ENCODE measurements at places on chromosomes 2 and 18.

DNA sequence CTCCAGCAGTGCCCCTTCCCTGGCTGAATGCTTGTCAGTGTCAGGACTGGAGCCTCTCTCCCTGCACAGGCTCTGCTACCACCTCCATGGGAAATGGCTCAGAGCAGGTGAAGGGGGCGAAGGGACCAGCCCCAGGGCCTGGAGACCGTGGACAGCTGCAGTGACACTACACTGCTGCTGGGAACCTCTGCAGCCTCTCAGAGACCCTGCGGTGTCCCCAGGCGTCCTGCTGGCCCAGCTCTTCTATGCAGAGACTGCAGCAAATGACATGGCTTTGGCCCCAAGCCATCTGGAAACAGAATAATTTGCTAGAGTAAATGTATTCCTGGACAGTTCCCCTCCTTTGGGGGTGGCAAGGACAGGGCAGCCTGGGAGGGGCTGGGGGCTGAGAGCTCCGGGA, 53.2 kb downstream of the CIB4 start:
- no peak for DNase-seq

GRCh38 chr2:217610401-217610814, 392.4 kb downstream of the TNS1 start:
- DNase-seq = no peak

GRCh38 chr2:69499966-69500365, 62.7 kb upstream of the NFU1 start:
- DNase-seq = no peak

GRCh38 chr2:119590873-119591272, 46.6 kb downstream of the CFAP221 start:
- DNase-seq = no peak

GRCh38 chr2:43165378-43166069, 60.9 kb downstream of the ZFP36L2 start:
- no peak for DNase-seq

DNA sequence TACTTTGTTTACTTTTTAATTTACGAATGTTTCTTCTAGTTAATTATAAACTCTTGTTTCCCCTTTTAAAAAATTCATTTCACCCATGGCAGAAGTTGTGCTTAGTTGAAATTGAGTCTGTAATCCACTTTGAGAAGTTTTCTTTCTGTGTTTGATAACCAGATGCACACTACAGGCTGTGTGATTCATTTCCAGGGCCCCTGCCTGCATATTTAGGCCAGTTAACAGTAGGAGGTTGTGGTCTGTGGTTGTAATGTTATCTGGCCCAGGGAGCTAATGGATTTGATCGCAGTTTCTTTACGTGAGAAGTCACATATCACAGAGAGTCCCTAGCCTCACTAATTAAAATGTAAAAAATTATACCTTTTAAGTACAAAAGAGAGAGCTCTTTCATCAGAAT, 3.3 kb downstream of the CDH7 start:
- peak; percentile 95 for DNase-seq

GRCh38 chr2:24107-24506, 22.2 kb downstream of the FAM110C start:
- no peak for DNase-seq

GRCh38 chr18:2918761-2919550, 72.2 kb downstream of the EMILIN2 start:
- no peak for DNase-seq

- no peak for DNase-seq
These were observed 1045.5 kb upstream of the NXPH2 start for GRCh38 chr2:139825726-139826125.

DNA sequence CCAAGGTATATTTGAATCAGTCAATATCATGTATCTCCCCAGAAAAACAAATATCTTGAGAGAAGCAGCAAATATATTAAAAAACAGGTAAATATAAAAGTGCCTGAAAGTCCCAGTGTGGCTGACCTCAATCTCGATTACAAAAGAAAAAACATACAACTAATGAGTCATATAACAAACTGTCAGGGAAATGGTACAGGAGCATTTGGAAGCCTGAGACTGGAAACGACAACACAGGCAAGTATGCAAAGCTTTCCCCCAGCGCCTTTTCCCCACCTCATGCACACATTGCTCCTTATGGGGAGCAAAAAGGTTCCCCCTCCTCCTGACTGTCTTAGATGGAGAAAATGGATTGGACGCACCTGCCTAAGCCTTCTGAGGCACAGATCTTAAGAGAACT, 230.7 kb downstream of the TMX3 start:
- DNase-seq = no peak

- DNase-seq = no peak
These were observed 215.6 kb upstream of the SMIM21 start for GRCh38 chr18:75643083-75643482.

DNA sequence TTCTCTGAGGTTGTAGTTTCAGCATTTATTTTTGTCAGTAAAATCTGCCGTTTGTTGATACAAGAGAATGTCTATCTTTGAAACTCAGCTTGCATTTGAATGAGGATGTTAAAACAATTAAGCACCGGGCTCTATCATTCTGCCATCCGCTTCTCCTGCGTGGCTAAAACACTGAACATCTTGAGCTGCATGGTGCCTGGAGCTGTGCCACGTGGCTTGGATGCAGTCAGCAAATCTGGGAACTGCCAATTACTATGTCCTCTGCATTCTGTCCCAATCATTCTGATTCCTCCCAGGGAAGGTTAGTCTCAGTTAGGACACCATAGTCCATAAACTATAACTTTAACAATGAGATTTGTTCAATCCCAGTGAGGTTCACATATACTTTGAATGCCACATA, 598.4 kb downstream of the FBXO15 start:
- no peak for DNase-seq

- no peak for DNase-seq
These were observed 28.2 kb downstream of the LPIN2 start for GRCh38 chr18:2984703-2985261.

DNA sequence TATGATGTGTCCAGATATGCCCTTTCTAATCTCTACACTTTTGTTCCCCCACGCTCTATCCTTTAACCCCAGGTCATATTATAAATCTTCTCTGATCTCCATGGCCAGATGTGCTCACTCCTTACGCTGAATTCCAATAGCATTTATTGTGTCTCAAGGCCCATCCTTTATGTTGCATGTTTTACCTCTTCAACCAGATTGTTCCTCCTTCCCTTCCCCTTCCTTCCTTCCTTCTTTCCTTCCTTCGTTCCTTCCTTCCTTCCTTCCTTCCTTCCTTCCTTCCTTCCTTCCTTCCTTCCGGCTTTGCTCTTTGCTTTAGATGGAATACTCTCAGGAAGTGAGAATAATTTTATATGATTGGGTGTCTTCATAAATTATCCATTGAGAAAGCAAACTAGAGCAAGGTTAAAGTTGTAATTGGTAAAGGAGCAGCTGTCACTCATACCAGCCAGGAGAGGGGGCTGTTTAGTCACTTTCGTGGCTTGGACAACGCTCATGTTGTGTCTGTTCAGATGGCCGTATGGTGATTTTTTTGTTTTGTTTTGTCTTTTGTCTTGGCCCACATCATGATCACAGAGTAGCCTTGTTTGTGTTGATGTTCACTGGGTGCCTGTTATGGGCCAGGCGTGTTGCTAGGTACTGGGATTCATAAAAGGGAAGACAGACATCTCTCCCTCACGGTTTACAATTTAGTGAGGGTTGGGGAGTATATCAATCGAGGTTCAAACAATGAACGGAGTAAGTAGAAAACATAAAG, 68.0 kb downstream of the DAW1 start:
- peak; percentile 42 for DNase-seq

DNA sequence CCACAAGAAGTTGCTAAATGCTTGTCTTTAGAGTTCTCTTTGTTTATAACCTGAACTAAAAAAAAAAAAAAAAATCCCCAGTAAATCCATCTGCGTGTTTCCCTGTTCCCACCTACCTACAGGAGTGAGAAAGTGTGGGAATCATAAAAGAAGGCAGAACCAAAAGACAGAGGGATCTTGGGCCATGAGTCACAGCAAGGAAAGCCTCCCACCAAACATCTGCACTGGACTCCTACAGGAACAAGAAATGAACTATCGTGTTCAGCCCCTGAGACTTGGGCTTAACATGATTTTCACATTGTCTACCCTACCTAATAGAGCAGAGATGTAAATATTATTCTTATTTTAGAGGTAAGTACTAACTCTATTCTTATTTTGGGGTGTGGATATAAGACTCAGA, 1761.2 kb upstream of the CELF4 start:
- no peak for DNase-seq

- DNase-seq = no peak
These were observed 289.0 kb downstream of the C1D start for GRCh38 chr2:67773851-67774250.

Data from hematopoietic multipotent progenitor cell treated with erythropoietin and hydrocortisone succinate and interleukin-3 and kit ligand, for 4 days (in vitro differentiated cells).